ENCODE measurements at places on chromosomes 5 and 9.
A peak's percentile ranks its signal among the peaks of the same experiment; 100 is the strongest.

GRCh38 chr9:108547411-108548135 is 308.2 kb downstream of the ACTL7B start:
- DNase-seq: no peak

- no peak for DNase-seq
These were observed 24.1 kb downstream of the SARDH start for GRCh38 chr9:133713960-133714495.

- no peak for DNase-seq
These were observed 5.9 kb downstream of the PCDHB6 start for GRCh38 chr5:141155540-141156374.

GRCh38 chr9:92807757-92808725 is 43.4 kb upstream of the BICD2 start:
- DNase-seq: peak; percentile 28

DNA sequence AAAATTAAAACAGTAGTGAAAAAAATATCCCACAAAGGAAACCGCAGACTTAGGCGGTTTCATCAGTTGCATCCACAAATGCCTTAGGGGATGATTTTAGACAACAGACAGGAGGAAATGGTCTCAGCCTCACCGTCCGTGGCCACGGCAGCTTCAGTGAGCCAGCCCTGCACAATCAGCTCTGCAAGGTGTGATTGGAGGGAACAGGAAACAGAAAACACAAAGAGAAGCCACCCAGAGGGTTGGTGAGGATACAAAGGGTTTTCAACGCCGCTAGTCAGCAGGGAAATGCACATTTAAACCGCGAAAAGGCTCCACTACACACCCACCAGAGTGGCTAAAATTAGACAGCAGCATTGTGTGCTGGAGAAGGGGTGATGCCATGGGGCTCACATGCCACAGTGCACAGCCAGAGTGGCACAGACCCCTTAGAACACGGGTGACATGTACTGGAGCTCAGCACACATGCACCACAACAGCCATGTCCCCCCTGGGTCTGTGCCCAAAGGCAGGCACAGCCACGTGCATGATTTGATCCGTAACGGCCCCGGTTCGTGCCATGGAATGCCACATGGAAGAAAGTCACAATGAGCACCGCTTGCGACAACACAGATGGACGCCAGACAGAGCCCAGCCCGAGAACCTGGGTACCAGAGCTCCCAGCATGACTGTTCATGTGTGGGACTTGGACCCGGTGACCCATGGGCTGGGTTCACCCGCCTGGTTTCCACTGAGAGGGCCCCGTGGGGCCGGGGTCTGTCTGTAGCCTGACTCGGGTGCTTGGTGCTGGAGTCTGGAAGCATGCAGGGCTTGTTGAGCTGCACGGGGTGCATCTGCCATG is 18.3 kb upstream of the TERT start:
- peak; percentile 55 for DNase-seq

DNA sequence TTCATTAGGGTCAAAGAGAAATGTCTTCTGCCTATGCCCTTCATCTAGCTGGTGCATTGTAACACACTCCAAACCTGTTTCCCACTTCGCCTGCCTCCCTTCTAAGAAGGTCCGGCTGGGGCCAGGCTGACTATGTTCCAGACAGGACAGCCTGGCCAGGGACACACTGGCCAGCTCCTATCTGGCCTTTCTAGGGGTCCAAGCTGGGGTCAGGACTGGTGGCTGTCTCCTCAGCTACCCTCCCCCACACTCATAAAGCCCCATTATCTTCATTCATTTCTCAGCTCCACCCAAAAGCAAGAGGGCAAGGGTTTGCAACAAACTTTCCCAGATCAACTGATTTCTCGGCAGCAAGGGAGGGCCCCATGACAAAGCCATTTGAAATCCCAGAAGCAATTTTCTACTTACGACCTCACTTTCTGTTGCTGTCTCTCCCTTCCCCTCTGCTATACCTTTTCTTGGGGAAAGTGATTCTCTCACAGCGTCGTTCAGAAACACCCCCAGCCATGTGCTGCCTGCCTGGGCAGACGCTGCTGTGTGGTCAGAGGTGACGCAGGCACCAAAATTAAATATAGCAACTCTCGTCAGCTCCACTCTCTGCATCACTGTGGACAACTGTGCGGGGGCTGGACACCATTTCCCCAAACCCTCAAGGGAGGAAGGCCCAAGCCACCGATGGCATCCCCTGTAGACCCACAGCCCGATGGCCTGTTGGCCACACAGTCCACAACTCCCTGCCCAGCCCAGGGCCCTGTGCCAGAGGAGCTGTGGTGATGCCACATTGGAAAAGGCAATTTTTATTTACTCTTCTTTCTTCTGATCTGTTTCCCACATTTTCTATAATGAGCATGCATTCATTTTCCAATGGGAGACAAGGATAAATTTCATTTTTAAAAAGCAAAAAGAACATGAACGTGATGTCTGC is 6.1 kb downstream of the IL13 start:
- peak; percentile 47 for DNase-seq

DNA sequence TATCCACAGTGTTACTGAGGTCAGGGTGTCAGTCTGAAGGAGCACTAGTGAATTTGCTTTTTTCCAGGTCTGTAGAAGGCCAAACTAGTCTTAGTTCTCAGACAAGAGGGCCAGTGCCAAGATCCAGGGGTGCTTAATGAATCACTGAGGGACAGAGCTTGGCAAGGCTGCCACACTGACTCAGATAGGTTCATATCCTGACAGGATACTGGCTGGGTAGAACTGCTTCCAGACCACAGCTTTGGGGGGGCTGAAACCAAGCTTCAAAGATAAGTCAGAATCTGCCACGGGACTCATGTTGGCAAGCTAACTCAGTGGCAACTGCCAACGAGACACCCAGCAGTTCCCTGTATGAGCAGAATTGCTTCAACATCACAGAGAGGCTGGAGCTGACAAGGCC is 1125.4 kb downstream of the EFNA5 start:
- DNase-seq: no peak

DNA sequence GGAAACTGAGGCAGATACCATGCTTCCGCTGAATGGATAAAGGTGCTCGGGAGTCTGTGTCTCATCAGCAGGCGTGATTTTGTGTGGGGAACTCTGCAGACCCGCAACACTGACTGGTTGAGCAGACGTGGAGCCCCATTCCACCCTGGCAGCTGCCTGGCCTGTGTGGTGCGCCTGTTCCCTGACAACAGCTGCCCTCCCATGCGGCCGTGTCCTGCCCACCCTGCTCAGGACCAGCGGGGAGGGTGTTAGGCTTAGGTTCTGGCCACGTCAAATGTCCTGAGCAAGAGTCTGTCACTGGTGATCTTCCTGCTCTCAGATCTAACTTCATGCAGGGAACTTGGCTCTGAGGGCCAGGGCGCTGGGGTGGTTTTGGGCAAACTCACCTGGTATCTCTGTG is 417.7 kb upstream of the IRX4 start:
- no peak for DNase-seq

DNA sequence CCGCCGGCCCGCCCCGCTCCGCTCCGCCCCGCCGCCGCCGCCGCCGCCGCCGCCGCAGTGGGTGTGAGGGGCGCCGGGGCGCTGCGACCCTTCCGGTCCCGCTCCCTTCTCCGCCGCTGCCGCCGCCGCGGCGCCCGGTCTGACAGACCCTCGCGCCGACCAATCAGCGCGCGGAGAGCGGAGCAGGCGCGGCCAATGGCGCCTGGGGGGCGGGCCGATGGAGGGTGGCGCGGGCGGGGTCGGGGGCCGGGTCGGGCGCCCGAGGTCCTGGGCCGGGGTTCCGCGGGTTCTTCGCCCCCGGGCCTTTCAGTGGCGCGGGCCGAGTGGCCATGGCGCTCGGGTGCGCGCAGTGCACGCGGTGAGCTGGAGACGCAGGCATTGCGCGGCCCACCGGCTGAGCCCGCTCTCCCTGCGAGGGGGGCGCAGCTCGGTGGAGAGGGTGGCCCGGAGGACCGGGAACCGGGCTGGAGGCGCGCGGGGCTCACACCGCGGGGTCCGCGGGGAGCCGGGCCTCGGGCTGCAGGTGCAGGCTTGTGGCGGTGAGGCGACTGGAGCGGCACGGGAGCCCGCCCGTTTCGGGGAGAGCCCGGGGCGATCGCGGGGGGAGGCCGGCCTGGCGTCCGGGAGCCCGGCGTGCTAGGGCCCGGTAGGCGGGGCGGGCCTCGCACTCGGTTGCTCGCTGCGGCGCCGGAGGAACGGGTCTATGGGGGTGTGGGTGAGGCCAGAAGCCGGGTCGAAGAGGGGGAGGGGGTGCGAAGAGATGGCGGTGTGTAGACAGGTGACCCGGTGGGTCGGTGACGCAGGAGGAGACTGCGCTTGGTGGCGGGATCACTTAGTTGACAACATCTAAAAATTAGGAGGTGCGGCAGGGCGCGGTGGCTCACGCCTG is at the start of gene MAPK9:
Gene MAPK9 (minus strand): TSS at position 141 of the 889 bp plus-strand sequence. CDS start 11,522 bp downstream, outside the sequence.
- peak; percentile 88 for DNase-seq

GRCh38 chr5:25489834-25490538 is 845.2 kb upstream of the CDH10 start:
- no peak for DNase-seq

DNA sequence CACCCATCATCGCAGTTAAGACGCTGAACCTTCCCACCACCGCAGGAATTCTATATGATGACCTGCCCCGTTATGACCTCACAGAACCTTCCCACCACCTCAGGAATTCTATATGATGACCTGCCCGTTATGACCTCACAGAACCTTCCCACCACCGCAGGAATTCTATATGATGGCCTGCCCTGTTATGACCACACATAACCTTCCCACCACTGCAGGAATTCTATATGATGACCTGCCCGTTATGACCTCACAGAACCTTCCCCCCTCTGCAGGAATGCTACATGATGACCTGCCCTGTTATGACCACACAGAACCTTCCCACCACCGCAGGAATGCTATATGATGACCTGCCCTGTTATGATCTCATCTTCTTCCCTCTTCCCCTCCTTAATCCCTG is 64.3 kb downstream of the IRX1 start:
- DNase-seq: no peak

DNA sequence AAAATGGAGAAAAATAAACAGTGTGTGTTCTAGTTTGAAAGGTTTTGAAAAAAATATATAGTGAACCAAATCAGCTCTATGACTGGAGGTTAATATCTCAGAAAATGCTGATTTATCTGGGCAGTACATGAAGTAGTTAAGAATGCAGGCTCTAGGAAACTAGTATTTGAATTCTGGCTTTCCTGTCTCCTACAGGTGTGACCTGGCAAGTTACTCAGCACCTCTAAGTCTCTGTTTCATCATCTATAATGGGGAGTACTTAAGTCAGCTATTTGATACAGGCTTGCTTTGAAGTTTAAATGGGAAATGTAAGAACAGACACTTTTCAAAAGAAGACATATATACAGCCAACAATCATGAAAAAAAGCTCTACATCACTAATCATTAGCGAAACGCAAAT is 5.2 kb downstream of the GRAMD2B start:
- DNase-seq: no peak

DNA sequence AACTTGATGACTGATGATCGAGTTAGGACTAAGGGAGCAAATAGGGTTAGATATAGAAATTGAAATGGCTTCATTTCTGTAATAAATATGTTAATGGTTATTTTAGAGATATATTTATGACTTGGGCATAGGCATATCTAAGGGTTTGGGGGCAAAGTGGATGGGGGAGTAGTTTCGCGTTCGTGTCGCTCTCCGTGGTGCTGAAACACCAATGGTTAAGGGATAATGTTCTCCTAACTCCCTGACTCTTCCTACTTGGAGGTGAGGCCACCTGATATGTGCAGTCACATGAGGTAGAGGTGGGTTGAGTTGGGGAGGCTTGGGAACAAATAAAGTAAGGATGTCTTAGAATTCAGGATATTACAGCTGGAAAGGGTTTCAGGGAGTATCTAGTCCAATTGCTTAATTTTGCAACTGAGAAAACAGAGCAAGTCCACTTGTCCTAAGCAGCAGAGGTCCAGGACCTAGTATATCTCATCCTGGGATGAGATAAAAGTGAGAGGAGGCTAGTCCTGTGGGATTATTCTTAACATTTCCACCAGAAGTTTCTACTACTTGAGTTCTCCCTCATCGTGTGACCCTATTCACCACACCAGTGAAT is 44.0 kb upstream of the MAP1B start:
- no peak for DNase-seq

- DNase-seq: no peak
These were observed 464.5 kb downstream of the MTRR start for GRCh38 chr5:8333485-8333884.

DNA sequence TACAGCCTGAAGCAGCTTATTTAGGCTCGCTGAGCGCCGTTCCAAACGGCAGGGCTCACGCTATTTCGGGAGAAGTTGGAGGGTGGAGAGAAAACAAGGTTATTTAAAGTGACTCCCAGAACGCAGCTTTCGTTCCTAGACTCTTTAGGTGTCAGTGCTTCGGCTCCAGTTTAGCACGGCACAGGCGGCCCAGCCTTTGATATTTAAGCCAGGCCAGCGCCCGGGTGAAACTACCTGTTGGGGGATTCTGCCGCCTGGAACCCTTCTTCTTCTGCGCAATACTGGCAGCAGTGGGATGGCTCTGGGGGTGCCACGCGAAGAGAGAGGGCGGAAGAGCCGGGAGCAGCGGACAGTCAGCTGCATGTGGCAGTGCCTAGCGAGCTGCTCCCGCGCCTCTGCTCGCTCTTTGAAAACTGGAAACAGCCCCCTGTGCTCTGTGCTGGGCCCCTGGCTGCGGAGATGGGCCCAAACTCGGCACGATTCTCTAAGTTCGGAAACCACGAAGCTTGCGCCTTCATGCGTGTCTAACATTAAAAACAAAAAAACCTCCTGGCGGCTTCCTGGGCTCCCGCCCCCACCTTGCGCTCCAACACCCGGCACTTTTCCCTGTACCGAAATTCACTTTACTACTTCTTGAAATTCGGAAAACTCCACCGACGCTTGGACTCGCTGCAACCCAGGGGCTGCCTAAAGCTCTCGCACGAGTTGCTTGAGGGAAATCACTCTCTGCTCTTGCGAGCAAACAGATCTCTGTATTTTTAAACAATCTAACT is 34.6 kb upstream of the NFIB start:
- DNase-seq: no peak

DNA sequence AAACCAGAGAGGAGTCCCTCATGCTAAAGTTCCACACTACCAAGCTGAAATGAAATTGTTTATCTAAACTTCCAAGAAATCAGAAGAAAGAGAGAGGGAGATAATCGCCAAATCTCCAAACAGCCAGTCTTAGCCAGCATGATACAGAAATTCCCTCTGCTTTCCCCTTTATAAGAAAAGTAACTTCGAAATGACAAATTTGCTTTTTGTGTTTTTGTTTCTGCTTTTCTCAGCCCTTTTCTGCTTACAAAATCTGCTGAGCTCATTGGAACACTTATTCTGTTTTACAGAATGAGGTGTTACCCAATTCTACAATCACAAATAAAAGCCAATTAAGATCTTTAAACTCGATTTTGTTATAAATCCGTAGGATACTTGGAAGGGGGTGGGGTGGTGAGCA is 72.9 kb downstream of the SFXN1 start:
- DNase-seq: no peak

GRCh38 chr5:135601466-135601865 is 22.7 kb upstream of the CXCL14 start:
- no peak for DNase-seq

GRCh38 chr9:112433499-112434392 is 52.9 kb upstream of the KIAA1958 start:
- no peak for DNase-seq

GRCh38 chr5:59236448-59236847 is 653.6 kb downstream of the RAB3C start:
- no peak for DNase-seq

- DNase-seq: no peak
These were observed 87.9 kb downstream of the SEMA4D start for GRCh38 chr9:89410022-89410421.

Data from CD4-positive, alpha-beta T cell treated with Interleukin-10 for 1 hour (primary cell).